DND-41 (cell line): ENCODE measurements at places on chromosomes 3 and 15.
A peak's percentile ranks its signal among the peaks of the same experiment; 100 is the strongest.

- H3K36me3 ChIP-seq: no peaks in the 10 kb centered on the region
- H3K4me3 ChIP-seq: no peak overlapping the region
- no peaks in the 10 kb centered on the region for H3K4me1 ChIP-seq
- no peaks in the 10 kb centered on the region for H3K27me3 ChIP-seq
- H3K27ac ChIP-seq: no peak overlapping the region
- DNase-seq: no peak
Measured at GRCh38 chr3:172094621-172095557, 55.5 kb downstream of the FNDC3B start.

DNA sequence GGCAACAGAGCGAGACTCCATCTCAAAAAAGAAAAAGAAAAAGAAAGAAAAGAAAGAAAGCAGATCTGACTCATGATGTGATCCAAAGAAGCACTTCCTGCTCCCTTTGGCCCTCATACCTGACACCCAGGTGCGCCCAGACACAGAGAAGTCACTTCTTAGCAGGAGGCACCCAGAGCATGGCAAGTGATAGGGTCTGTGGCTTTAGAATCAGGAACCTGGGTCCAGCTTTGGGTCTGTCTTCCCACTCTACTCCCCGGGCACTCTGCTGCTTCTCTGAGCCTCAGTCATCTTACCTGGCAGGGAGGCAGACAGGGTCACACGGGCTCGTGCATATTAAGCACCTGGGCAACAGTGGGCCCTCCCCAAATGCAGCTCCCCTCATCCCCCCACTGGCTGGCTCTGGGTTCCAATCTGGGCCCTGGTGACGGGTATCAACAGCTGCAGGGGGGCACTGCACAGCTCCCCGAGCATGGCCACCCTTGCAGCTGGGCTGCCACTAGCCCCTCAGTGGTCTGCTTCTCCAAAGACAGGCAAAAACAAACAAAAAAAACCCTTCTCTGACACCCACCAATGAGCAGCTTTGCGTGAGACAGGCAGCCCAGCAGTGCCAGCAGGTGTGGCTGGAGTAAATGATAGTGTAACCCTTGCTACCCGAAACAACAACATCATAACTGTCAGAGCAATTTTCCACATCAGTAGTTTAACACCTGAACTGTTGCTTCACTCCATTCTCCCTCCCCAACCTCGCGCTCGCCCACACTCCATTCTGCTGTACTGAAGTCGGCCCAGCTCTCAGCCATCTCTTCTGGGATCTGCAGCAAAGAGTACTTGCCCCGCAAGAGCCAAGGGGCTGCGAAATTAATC, 99.8 kb downstream of the MEGF11 start:
- no peaks in the 10 kb centered on the region for H3K4me1 ChIP-seq
- no peak for DNase-seq
- no peaks in the 10 kb centered on the region for H3K36me3 ChIP-seq
- no peak overlapping the region for H3K27ac ChIP-seq
- H3K4me3 ChIP-seq: no peak overlapping the region

- peaks cover 12% of the 10 kb centered on the region for H3K4me1 ChIP-seq
- DNase-seq: no peak
- no peaks in the 10 kb centered on the region for H3K27me3 ChIP-seq
- H3K36me3 ChIP-seq: no peaks in the 10 kb centered on the region
- H3K4me3 ChIP-seq: no peak overlapping the region
Measured at GRCh38 chr3:98894791-98895576, 6.5 kb downstream of the DCBLD2 start.

GRCh38 chr15:60945196-60945595, 283.9 kb downstream of the RORA start:
- H3K27ac ChIP-seq: no peak overlapping the region
- DNase-seq: no peak
- H3K27me3 ChIP-seq: no peaks in the 10 kb centered on the region
- H3K4me3 ChIP-seq: no peak overlapping the region
- H3K4me1 ChIP-seq: no peaks in the 10 kb centered on the region

DNA sequence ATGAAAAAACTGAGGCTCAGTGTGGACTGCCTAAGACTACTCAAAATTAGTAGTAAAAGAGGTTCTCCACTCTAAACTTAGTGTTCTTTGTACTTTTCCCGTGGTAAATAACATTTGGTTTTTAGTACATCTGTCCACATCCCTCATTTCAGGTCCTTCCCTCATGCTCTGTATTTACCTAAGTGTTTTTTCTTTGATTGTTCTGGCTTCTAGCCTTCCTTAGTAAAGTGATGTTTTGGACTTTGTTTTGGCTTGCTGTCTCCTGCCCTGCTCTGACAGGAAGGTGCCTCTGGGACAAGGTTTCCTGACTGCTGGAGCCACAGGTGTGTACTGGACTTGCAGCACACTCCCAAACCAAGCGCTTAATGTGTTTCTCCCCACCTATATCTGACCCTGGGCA, 29.9 kb upstream of the ALDH1A2 start:
- no peak overlapping the region for H3K27ac ChIP-seq
- no peaks in the 10 kb centered on the region for H3K36me3 ChIP-seq
- DNase-seq: no peak
- H3K27me3 ChIP-seq: peaks cover 2% of the 10 kb centered on the region
- H3K4me3 ChIP-seq: no peak overlapping the region

- DNase-seq: no peak
- no peak overlapping the region for H3K4me3 ChIP-seq
- no peaks in the 10 kb centered on the region for H3K36me3 ChIP-seq
- H3K27ac ChIP-seq: no peak overlapping the region
Measured at GRCh38 chr3:177837951-177838655, 640.8 kb upstream of the TBL1XR1 start.

DNA sequence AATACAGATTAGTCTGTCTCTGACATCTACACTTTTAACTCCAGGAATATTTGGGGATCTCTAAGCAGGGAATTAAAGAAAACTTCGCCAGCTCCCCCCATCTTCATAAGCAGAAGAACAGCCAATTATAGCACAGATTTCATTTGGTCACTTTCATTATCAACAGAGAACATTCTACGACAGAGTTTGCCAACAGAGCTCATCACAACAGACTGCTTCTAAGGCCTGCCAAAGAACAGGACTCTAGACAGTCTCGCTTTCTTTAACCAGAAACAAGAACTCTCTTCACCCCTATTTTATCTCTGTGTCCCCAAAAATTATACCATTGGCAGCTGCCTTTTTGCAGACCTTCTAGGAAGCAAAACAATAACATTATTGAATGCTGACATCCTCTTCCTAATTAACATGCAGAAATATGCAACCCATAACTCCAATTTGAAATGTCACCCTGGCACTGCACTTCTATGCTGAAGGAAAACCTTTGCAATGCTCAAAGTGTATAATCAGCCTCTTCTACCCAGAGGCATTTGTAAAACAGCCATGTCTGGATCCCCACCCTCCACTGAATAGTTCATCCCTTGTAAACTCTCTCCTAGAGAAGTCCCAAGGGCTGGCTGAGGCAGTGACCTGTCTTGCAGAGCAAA, 552.8 kb downstream of the MAGI1 start:
- H3K27ac ChIP-seq: no peak overlapping the region
- no peak for DNase-seq
- H3K4me3 ChIP-seq: no peak overlapping the region

DNA sequence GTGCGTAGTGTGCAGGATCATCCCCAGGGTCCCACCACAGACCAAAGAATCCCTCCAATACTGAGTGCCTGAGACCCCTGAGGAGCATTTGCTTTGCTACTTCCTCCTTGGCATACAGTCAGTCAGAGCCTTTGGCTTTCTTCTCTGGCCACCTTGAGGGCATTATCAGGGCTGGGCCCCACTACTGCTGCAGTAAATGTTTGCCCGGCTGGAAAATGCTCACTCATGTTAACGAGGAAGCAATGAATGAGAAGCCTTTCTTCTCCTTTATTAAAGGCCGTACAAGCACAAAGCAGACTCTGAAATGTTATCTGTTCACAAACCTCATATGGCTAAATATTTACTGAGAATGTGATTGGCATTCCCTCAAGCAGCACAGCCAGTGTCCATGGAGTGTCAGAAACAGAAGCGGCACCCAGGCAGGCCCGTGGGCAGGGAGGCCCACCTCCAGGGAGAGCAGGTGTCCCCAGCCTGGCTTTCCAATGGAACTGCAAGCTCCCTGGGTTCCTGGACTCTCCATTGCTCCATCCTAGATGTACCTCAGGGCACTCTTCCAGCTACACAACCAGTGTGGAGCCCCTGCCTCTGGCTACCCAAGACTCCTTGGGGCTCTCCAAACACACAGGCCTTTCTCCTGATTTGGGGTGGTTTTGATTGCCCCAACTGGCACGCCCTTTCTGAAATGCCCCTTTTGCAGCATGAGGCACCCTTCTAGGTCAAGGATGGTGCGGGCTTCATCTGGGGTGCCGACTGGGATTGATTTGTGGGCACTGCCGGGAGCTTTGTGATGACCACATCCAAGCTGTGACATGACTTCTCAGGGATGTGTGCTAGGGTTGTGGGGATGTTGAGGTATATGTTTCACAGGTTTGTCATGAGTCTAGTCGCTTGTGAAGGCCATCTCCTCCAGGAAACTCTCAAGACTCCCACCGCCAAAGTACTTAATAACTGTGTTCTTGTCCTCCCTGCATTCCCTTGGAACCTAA, 195.6 kb downstream of the FAM43A start:
- H3K27me3 ChIP-seq: peaks cover 3% of the 10 kb centered on the region
- no peak overlapping the region for H3K27ac ChIP-seq
- no peak for DNase-seq
- no peaks in the 10 kb centered on the region for H3K4me1 ChIP-seq

- no peaks in the 10 kb centered on the region for H3K36me3 ChIP-seq
- no peaks in the 10 kb centered on the region for H3K4me1 ChIP-seq
- no peaks in the 10 kb centered on the region for H3K27me3 ChIP-seq
Measured at GRCh38 chr3:3015185-3016089, 94.7 kb downstream of the IL5RA start.

DNA sequence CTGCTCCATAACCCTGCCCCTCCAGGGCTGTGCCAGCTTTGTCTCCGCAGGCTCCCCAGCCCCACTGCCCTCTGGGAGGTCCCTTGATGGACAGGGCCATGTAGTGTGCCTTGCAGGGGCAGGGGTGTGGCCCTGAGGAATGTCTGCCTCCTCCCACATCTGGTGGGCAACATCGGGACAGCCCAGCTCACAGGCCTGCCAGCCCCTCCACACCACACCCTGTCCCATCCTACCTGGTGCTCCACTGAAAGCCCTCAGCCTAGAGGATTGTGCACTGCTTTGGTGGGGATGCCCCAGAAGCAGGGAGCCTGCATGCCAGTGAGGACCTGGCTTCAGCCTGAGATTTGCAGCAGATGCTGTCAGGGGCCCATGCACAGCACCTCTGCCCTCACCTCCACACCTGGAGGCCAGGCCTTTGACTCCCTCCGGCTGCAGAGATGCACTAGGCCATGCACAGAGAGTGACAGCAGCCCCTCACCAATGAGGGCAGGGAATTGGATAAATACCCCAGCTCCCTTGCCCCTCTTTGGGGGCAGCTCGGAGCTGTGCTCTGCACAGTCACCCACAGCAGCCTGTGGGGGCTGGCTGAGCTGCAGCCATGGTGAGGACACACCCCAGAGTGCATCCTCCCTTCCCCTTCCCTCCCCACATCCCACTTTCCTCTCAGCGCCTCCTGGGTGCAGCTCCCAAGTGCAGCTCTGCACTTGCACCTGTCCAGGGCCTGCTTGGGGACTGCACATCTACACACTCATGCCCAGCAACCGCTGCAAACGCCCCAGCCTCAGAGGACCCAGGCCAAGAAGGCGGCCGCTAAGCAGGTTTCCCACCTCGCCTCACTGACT, 2.7 kb downstream of the C3orf22 start:
- no peaks in the 10 kb centered on the region for H3K27me3 ChIP-seq
- H3K4me1 ChIP-seq: no peaks in the 10 kb centered on the region
- peak; percentile 2 for DNase-seq
- H3K36me3 ChIP-seq: no peaks in the 10 kb centered on the region

DNA sequence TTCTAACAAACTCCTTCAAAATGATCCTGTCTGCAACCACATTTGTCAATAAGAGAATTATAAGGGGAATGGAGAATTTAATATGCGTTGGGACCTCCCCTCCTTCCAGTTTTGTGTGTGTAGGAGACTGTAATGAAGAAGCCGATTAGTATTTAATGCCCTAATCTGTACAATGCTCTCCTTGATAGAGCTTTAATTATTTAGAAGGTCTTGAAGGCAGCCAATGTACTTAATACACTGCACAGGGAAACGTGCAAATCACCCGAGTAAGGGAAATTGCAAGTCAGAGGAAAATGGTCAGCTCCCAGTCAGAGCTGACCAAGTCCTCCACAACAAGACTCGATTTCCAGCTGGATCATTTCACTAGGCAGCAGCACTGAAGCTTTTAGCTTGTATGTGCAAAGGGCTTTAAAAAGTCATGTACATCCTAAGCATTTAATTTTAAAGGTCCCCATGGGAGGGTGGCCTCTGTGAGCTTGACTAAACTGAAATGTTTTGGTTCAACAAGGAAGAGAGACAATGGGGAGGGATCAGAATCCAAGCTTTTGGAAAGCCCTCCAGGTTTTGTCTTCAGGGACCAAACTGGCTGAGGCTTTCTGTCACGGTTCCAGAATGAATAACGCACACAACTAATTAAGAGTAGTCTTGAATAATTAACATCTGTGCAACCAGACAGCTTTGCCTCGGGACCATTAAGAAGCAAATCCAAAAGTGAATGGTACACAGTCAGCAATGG, 159.8 kb upstream of the MITF start:
- H3K4me3 ChIP-seq: no peak overlapping the region
- DNase-seq: no peak
- H3K4me1 ChIP-seq: no peaks in the 10 kb centered on the region
- no peaks in the 10 kb centered on the region for H3K36me3 ChIP-seq

DNA sequence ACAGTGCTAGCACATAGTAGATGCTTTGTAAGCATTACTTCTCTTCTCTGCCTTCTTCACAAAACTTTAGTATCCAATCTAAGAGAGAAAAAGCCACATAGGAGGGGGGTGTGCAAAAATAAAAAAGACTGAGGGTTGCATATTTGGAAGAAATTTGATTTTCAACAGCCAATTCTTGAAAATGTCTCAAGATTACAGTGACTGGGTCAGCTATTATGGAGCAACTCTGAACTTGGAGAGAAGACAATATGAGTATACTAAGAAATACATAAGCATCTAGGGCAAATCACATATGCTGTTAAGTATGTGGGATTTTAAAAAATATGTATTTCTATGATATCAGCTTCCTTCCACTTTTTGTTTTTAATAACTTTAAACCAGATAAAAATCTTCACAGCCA, 196.6 kb upstream of the GOLIM4 start:
- H3K4me3 ChIP-seq: no peak overlapping the region
- H3K36me3 ChIP-seq: no peaks in the 10 kb centered on the region
- no peak overlapping the region for H3K27ac ChIP-seq
- no peak for DNase-seq
